ENCODE measurements at places on chromosomes 6 and 20.

DNA sequence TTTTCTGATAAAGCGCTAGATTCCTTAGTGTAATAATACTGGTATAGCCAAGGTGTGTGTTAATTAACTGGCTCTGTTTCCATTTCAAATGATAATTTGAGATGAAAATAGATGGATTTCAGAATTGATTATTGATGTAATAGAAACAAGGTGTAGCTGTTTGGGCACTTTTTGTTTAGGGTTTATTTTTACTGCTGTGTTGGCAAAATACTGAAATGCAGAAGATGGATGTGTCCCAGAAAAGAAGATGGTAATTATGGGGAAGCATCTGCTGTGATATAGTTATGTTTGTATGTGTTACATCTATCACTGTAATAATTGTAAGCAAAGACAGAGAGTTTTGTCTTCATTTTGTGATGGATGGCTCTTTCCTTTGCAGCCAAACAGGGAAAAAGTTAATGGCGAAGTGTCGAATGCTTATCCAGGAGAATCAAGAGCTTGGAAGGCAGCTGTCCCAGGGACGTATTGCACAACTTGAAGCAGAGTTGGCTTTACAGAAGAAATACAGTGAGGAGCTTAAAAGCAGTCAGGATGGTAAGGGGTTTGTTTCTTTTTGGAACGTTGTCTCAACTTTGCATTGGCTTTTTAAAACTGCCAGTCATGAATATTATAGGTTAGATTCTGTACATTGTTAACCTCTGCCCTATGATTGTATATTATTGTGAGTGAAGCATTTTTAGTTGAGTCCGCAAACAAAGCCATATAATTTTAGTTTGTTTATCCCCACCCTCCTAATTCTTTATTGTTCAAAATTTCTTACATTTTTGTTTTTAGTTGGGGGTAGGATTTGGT, 8.6 kb upstream of the ACAT2 start:
- H3K27ac ChIP-seq, result no peak overlapping the region
- H3K4me1 ChIP-seq, result peaks cover 7% of the 10 kb centered on the region
- peaks cover 79% of the 10 kb centered on the region for H3K36me3 ChIP-seq
- DNase-seq, result no peak

- peaks cover 5% of the 10 kb centered on the region for H3K27me3 ChIP-seq
- H3K36me3 ChIP-seq, result peaks cover 52% of the 10 kb centered on the region
- peak overlapping the region; percentile 44 for H3K27ac ChIP-seq
- peak overlapping the region; percentile 84 for H3K4me3 ChIP-seq
- peak; percentile 28 for DNase-seq
Measured at GRCh38 chr20:542777-543368, 717 bp downstream of the CSNK2A1 start.

DNA sequence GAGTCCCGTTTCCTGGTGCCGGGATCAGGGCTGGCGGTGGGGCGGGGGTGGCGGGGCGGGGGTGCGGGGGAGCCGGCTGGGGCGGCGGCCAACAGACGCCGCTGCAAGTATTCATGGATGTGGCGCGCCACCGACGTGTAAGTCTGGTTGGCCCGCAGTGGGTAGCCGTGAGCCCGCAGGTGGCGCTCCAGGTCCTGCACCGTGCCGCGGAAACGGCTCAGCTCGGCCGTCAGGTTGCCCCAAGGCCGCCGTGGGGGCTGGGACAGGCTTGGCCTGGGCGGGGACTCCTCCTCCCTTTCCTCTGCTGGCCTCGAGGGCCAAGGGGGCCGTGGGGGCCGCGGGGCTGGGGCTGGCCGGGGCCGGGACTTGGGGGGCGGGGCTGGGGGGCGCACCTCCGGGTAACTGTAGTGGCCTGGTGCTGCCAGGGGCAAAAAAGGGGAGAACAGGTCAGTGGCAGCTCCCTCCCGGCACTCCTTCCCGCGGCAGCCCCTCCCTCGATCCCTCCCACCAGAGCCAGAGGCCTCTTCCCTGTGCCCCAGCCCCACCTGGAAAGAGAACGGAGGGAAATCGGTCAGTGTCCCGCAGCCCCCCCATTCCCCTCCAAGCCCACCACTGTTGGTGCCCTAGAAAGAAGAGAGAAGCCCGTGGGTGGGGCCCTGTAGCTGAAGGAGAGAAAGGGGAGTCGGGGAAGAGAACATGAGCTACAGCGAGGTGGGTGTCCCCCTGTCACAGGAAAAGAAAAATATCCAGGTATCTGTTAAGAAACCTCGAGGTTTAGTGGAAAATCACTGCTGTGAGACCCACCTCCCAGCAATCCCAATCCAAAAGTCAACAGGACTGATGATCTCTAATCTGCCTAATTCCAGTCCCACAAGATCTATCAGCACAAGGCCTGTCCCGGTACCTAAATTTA, 21.3 kb downstream of the TNXB start:
- no peak overlapping the region for H3K4me3 ChIP-seq
- DNase-seq, result peak; percentile 74
- H3K27ac ChIP-seq, result no peak overlapping the region
- H3K4me1 ChIP-seq, result peaks cover 14% of the 10 kb centered on the region

DNA sequence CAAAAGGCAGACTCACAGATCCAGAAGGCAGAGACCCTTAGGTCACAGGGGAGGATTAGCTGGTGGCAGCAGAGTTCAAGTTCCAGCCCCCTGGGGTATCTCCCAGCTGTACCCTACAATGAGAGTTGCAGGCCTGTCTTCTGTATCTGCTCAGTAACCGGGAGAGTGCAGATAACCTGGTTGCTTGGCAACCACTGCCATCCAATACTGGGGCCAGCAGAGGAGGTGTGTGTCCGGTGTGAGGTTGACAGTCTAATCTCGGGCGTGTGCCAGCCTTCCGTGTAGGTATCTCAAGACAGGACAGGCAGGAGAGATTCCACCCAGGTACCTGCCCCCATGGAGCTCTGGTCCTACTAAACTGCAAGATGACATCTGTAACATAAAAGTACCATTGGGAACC, 56.6 kb upstream of the TBC1D7 start:
- no peak overlapping the region for H3K27ac ChIP-seq
- no peak for DNase-seq
- H3K4me1 ChIP-seq, result peaks cover 14% of the 10 kb centered on the region

DNA sequence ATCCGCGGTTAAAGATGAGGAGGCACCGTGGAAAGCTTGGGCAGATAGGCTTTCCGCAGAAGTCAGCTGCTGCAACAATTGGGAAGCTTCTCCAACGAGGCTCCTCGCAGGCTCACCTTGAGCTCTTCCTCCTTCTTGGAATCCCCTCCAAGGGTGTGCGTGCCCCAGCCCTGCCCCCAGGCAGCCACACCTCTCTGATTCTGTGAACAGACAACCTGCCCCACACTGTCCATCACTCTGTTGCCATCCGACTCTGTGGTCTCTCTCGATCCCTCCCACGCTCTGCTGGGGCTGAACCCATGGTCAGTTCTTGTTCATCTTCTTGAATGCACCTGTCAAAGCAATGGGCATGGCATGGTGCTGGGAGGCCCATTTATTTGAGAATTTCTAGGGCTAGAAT, 31.5 kb downstream of the PACSIN1 start:
- no peak overlapping the region for H3K27ac ChIP-seq
- no peaks in the 10 kb centered on the region for H3K4me1 ChIP-seq
- no peak overlapping the region for H3K4me3 ChIP-seq
- no peak for DNase-seq

- H3K36me3 ChIP-seq, result peaks cover 18% of the 10 kb centered on the region
- peaks cover 5% of the 10 kb centered on the region for H3K4me1 ChIP-seq
- no peaks in the 10 kb centered on the region for H3K27me3 ChIP-seq
- peak; percentile 22 for DNase-seq
- no peak overlapping the region for H3K27ac ChIP-seq
Measured at GRCh38 chr20:3115190-3116107, 30.9 kb upstream of the AVP start.

- no peak overlapping the region for H3K27ac ChIP-seq
- H3K27me3 ChIP-seq, result peaks cover 2% of the 10 kb centered on the region
- peaks cover 6% of the 10 kb centered on the region for H3K36me3 ChIP-seq
- no peak overlapping the region for H3K4me3 ChIP-seq
Measured at GRCh38 chr6:315921-316752, 23.9 kb downstream of the DUSP22 start.

DNA sequence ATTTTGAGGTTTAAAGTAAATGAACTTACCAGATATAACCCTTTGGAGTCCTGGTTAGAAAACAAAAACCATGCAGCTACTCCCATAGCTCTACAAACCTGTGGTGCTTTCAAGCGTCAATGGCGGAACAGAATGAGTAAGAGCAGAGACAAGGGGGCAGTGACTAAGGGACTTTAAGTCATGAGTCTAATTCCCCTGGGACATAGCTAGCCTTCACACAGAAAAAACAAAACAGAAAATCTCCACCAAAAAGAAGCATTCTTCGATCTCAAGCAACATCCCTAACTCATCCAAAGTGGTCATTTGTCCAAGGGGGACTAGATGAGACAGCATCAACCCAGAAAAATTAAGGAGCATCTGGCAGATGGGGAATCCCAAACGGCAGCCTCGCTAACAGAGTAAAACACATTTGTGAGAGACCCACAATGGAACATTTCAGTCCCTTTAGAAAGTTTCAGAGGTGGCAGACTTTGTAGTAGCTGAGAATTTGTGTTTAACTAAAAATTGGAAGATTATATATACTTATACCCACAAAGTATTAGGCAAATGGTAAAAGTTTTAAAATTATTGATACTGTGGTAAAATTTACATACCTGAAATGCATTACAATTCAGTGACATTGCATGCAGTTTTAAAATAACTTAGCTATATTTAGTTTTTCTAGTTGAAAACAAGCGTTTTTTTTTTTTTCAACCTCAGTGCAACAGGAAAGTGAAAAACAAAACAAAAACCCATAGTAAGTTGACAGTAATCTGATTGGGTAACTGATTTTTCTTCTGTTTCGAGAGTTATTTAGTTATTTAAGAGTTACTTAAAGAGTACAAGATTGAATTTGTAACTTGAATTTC, 67.5 kb downstream of the KCNQ5 start:
- DNase-seq, result no peak
- H3K4me1 ChIP-seq, result no peaks in the 10 kb centered on the region
- H3K4me3 ChIP-seq, result no peak overlapping the region
- H3K27me3 ChIP-seq, result no peaks in the 10 kb centered on the region
- H3K27ac ChIP-seq, result no peak overlapping the region

DNA sequence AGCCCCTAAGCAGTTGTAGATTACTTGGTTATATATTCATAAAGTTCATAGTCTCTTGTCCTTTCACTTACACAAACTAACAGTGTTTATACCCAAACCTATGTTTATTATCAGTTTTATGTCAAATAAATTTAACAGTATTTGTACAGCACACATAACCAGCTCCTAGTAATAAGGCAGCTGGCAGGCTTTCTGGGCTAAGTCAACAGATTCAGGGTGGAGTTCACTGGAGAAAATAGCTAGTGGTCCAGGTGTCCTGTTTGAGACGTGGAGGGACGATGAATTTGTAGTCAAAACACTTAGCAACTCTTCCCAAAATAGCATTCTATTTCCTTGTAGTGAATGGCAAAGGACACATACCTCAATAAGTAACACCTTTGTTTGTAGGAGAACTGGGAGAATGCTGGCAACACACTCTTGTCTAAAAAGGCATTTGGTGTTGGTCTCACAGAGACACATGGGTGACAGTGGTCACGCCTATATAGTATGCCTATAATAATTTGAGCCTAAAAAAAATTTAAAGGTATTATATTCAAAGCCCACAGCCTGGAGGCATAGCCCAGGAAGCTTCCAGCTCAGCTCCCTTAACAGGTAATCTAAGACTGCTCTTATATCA, 156.4 kb upstream of the CARMIL1 start:
- H3K27me3 ChIP-seq, result no peaks in the 10 kb centered on the region
- peak overlapping the region; percentile 27 for H3K27ac ChIP-seq
- H3K4me3 ChIP-seq, result no peak overlapping the region
- H3K36me3 ChIP-seq, result peaks cover 76% of the 10 kb centered on the region
- peaks cover 72% of the 10 kb centered on the region for H3K4me1 ChIP-seq

DNA sequence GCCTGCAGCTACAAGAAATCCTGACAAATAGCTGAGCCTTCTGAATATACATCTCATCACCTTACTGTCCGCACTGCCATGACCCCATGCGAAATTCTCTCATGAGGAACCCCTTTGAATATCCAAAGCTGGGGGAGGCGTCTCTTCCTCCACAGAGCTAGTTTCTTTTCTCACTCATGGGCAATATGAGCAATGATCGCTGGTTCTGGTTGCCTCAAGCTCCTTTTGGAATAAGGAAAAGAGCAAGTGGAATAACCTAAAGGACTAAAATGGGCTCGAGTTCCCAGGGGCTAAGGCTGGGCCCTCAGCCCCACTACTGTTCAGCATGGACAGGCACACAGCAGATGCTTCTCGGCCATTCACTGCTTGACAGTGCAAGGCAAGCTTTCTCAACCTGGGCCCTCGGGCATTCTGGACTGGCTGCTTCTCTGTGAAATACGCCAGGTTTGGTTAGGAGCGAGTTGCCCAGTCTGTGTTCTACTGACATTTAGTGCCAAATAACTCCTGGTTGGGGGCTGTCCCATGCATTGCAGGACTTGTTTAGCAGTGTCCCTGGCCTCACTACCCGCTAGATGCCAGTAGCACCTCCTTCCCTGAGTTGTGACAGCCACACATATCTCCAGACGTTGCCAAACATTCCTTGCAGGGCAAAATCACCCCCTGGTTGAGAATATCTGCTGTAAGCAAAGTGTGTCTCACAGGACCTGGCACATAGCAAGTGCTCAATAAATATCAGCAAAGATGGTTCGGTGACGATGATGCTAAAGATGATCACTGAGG, 156.8 kb downstream of the CEBPB start:
- peaks cover 11% of the 10 kb centered on the region for H3K27me3 ChIP-seq
- DNase-seq, result no peak
- no peaks in the 10 kb centered on the region for H3K36me3 ChIP-seq
- H3K27ac ChIP-seq, result no peak overlapping the region
- peaks cover 64% of the 10 kb centered on the region for H3K4me1 ChIP-seq

- no peak overlapping the region for H3K27ac ChIP-seq
- H3K4me1 ChIP-seq, result no peaks in the 10 kb centered on the region
- no peaks in the 10 kb centered on the region for H3K27me3 ChIP-seq
- no peak overlapping the region for H3K4me3 ChIP-seq
- DNase-seq, result no peak
Measured at GRCh38 chr6:130944486-130944885, 117.3 kb downstream of the SMLR1 start.

Measured in activated CD4-positive, alpha-beta memory T cell treated with anti-CD3 and anti-CD28 coated beads, Interleukin-2, amount 10 ng/mL, durations not matched to agents 7 days and 5 days (primary cell).